NCI-H187 treated with DMSO at 0.1 percent for 48 hours (cell line): ENCODE measurements at places on chromosomes 5 and 9.

DNA sequence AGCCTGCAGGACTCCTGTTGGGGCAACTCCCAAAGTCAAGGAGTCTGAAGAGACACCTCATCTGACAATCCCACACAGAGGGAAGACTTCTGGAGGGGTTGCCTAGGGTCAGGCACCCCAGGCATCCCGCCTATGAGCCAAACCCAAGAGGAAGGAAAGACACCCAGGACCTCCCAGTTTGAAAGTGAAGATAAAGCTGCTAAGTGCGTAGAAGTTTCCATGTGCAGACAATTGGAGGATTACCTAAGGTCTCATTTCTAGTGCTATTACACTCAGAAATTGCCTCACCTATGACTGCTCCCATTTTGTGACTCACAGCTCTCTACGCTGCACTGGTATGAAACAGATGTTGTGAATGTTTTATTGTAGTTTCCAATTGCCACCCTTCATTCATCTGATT, 322.9 kb downstream of the SLIT3 start:
- no peak for DNase-seq

- DNase-seq: no peak
These were observed 64.4 kb upstream of the DNAH5 start for GRCh38 chr5:14008819-14009311.

- DNase-seq: no peak
These were observed 81.7 kb upstream of the CTNND2 start for GRCh38 chr5:11985993-11986392.

- DNase-seq: no peak
These were observed 26.9 kb downstream of the EGFLAM start for GRCh38 chr5:38285226-38285625.

DNA sequence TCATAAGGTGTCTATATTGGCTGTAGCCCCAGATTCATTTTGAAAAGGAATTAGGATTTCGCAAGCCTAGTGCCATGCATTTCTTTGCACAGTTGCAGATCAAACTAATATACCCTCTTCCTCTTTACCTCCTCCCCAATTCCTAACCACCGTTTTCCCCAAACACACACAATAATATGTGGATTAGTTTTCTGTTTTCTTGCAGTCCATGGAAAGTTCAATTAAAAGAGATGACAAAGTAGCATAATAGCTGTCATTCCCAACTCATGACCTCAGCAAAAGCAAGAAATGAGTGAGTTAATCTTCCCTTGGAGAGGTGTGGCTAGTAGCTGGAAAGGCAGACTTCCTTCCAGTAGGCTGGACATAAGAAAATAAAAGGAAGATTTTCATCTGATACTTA, 349.1 kb downstream of the TMEM232 start:
- DNase-seq: no peak
